EH (cell line): ENCODE measurements at places on chromosomes 5 and 9.
A peak's percentile ranks its signal among the peaks of the same experiment; 100 is the strongest.

GRCh38 chr5:99032234-99033013, 103.6 kb upstream of the CHD1 start:
- DNase-seq: peak; percentile 80

- no peak for DNase-seq
Measured at GRCh38 chr5:168284809-168285208, 6.6 kb upstream of the WWC1 start.

- DNase-seq: peak; percentile 11
Measured at GRCh38 chr5:137507150-137507549, 8.0 kb upstream of the SPOCK1 start.

- DNase-seq: no peak
Measured at GRCh38 chr5:72110394-72111013, 3.2 kb downstream of the MAP1B start.

DNA sequence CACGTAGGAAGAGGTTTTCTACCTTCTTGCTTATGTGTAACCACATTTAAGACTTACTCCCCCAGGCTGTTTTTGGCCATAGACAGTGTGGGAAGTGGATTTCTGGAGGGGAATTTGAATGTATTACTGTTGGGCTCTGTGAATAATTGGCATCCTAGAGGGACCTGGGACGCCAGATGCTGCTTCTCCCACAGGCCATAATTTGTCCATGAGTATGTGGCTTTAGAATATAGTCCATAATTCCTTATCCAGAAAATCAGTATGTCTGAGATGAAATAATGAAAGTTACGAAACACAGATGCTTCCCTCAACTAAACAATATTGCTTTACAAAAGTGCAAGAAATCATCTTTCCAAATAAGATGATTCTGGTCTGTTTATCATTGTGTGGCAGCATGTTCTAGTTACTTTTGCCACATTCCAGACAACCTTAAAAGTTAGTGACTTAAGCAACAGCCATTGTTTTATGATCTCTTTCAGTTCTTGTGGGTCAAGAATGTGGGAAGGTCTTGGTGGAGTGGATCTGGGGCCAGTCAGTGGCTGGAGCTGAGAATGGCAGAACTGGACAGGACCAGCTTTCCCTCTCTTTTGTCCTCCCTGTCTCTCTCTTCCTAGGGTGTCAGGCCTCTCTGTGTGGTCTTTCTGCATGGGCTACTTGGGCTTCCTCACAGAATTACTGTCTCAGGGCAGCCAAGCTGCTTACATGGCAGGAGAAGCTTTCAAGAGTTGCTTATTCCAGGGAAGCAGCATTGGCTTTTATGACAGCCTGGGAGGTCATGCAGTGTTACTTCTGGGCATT, 79.4 kb downstream of the FBXL7 start:
- DNase-seq: peak; percentile 39

DNA sequence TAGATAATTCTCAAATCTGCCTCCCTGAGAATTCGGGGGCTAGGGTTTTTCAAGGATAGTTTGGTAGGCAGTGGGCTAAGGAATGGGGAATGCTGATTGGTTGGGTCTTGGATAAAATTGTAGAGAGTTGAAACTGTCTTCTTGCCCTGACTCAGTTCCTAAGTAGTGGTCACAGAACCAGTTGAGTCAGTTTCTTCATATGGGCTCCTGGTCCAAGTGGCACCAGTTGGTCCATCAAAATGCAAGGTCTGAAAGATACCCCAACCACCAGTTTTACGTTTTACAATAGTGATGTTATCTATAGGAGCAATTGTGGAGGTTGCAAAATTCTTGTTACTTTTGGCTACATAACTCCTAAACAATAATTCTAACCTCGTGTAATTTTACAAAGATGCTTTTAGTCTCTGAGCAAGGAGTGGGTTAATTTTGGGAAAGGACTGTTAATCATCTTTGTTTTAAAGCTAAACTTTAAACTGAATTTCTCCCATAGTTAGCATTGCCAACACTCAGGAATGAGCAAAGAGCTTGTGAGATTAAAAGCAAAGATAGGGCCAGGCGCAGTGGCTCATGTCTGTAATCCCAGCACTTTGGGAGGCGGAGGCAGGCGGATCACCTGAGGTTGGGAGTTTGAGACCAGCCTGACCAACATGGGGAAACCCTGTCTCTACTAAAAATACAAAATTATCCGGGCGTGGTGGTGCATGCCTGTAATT, 7.7 kb downstream of the CDK7 start:
- peak; percentile 22 for DNase-seq

- DNase-seq: no peak
Measured at GRCh38 chr9:82036086-82036485, 47.5 kb downstream of the SPATA31D1 start.

GRCh38 chr5:109668668-109669422, 20.9 kb upstream of the MAN2A1 start:
- DNase-seq: no peak

- no peak for DNase-seq
Measured at GRCh38 chr5:42855811-42856210, 44.1 kb upstream of the SELENOP start.

DNA sequence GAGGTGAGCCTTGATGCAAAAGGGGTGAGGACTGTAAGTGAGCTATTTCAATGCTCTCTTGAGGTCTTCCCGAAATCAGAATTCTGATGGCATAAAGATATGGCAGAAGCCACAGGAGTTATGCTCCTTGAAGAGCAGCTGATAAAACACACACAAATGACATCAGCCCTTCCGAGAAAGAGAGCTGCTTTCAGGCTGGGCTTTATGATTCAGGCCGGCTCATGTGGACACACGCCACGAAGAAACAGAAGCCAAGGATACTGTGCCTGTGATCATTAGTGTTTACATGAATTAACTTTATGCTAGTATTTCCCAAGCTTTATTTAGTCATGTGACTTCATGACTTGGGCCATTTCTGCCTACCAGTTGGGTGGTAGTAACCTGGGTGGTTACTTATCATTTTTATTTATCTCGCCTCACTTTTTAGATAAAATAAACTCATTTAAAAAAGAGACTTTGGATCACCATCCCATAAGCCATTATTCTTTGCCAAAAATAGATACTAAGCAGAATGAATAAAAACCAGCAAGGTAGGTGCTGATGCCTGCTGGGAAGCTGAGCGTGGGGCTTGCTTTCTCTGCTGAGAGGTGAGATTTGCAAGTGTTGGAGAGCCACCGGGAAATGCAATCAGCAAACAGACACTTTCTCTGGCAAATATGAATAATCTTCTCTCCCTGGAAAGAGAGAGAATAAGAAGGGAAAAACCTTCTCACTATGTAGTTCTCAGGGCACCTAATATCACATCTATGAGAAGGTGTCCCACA, 73.0 kb upstream of the SLC25A51 start:
- peak; percentile 94 for DNase-seq

- no peak for DNase-seq
Measured at GRCh38 chr5:158451993-158452672, 593.2 kb upstream of the CLINT1 start.

GRCh38 chr9:34546102-34546833, 23.5 kb upstream of the ENHO start:
- DNase-seq: no peak

GRCh38 chr5:107329850-107330249, 340.9 kb downstream of the EFNA5 start:
- DNase-seq: no peak

DNA sequence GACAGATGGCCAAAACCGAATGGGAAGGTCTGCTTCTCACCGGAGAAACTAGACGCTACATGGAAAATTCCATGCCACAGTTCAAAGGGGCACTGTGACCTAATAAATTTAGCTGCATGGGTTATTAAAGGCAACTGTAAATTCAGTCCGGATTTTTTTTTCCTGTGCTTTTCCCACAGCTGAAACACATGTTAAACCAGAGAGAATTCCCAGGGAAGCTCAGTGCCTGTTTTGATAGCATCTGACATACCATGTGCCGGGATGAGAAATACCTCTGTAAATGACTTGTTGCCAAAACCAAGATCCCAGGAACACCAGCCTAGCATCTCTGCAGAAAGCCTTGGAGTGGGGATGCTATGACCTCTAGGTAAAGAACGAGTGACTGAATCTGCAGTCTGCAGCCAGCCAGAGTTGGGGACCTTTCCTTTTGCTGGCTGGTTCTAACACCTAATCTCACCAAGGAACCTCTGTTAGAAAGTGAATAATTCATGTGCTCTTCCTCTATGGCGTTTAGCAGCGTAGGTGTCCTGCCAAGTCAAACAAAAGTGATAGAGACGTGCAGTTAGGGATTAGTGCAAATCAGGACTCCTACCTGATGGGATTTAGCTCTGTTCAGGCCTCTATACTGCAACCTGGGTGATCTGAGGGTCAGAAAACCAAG, 77.9 kb downstream of the SLIT3 start:
- DNase-seq: peak; percentile 43

- no peak for DNase-seq
Measured at GRCh38 chr5:122341087-122341486, 29.1 kb downstream of the SNCAIP start.

DNA sequence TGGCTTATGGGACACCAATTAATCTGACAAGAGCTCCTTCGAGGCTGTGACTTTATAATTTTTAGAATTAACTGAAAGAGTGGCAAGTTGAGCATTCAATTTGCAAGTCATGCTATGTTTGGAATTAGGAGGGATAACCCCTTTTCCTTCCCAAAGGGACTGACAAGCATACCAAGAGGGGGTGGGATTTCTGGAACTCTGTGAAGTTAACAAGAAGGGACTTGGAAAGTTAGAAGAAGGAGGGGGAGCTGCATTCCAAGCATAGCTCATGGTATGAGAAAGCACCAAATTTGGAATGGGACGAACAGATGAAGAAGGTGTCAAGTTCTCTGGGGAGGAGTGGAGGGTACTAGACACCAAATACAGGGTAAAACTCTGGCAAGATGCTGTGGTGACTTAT, 8.9 kb upstream of the PALM2AKAP2 start:
- DNase-seq: peak; percentile 97

DNA sequence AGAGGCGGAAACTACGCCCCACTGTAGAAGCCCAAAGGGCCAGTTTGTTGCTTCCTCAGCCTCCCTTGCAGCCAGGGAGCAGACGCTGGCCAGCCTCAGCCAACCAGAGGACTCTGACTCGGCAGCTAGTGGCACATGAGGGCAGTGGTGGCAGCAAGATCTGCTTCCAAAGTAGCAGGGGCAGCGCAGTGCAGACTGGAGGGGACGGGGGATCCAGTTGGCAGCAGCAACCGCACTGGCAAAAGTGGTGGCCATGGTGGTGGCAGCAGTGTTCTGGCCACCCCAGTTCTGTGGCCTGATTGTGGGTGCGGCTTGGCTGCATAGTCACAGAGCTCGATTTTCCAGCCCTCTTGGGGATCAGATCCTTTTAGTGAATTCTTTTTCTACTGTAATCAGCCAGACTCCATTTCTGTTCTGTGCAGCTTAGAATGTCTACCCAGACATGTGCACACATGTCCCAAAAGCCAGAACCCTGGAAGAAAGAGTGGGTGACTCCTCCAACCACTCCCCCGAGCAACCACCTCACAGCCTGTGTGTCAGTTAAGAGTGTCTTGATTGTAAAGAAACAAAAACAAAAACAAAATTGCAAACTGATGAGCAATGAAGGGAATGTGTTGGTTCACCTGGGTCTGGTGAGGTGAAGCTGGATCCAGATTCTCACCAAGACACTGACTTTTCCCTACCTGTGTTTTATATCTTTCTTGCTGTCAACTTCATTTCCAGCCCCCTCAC, 11.0 kb upstream of the ZBTB43 start:
- DNase-seq: no peak

DNA sequence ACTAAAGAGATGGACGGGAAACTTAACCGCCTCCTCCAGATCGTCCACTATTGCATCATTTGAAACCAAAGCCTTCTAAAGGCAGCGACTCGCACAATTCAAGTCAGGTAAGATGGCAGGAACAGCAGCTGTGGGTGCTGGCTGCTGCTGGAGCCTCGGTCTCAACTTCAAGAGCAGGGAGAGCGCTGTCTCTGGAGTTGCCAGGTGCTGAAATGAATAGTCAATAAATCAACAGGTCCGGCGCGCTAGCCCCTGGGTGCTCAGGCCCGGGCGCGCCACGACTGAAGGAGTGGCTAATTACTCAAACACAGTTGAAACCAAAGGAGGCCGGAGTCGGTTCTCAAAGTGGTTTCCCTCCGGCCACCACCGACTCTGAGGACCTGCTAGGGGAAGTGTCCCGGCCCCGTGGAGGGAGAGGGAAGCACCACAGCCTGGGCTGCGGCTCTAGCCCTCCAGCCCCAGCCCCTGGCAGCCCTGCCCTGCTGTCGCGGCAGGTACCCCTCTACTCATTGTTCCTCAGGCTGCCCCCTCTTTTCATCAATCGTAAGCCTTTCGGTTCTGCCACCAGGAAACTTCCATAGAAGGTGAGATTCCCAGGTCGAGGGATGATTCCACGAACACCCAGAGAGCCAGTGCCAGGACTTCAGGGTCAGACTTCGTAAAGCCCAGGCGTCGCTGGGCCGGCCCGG, 804 bp downstream of the TTC39B start:
- peak; percentile 51 for DNase-seq

DNA sequence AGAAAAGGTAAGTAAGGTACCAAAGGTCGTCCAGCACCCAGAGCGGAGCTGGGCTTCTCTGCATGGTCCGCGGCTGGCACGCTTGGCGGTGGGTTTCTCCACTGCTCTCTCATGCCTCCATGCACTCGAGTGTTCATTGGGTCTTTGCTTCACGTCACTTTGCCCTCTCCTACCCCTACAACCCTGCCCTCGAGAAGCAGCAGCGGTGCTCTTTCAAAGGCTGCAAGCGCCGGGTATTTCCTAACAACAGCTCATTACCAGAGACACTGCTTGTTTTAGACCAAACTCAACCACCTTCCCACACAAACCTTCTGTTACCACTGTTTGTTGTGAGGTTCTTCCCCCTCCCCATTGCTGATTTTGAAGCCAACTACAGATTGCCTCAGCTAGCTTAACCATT, 21.5 kb upstream of the ZBTB34 start:
- DNase-seq: no peak

DNA sequence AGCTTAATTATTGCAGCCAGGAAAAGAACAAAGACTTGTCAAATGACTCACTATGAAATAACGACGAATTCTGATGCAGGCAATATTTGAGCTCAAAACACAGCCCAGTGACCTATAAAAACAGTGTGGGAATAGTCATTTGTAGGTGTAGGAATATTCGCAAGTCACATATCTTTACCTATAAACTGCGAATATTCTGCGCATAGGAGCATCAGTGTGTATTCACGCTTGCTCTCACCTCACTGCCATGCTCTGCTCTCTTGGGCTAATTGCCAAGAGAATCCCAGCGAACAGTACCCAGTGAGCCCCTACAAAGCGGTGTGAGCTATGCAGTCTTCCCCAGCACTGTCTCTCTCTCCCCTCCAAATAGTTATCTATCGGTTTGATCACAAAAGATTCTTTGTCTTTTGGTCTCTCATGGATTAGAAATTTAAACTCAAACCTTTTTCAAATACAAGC, 74.2 kb downstream of the ST8SIA4 start:
- no peak for DNase-seq

- no peak for DNase-seq
Measured at GRCh38 chr5:18329328-18329727, 695.1 kb downstream of the TAF11L14 start.

- peak; percentile 41 for DNase-seq
Measured at GRCh38 chr9:115126404-115126803, 8.4 kb upstream of the TNC start.

- no peak for DNase-seq
Measured at GRCh38 chr5:174752121-174752520, 27.7 kb downstream of the MSX2 start.
